ENCODE measurements at places on chromosomes 7 and 10. TPM values are rescaled to one million over a fixed set of nuclear protein-coding genes. Genes with fewer than 3 reads are reported as not detected.

DNA sequence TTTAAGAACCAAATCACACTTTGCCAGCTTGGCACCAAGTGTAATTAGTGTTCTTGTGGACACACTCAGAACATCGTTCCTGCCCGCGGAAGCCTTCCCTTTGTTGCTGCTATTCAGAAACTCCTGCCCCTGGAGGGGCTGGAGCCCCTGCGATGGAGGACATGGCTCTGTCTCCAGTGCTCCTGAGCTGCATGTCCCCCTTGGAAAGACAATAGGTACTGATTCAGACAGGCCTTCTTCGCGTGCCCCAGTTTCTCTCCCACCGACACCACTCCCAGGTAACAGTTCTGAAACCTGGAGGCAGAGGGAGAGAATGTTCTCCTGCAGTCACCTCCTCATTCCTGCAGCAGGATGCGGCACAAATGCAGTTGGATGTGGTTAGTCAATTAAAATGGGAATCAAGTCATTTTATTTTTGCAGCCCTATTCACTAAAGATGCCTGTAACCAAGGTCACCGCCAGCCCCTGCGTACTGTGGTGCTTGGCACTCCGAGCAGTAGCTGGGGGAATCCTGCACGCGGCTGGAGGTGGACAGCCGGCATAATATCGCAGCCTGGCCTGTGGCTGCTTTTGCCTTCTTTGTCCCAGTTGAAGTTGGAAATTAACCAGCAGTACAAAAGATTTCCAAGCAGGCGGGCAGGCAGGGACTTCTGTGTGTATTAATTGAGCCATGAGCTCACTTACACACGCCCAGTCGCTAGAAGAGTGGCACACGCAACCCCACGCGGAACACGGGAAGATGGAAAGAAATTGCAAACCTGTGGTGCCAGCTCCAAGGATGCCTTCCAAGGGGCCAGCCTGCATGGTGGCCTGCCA is 205.7 kb downstream of the EBF3 start:
- peak; percentile 53 for DNase-seq
- no peaks in the 10 kb centered on the region for H3K36me3 ChIP-seq
- no peak overlapping the region for H3K27ac ChIP-seq
- peaks cover 12% of the 10 kb centered on the region for H3K4me1 ChIP-seq

- no peak for DNase-seq
- H3K4me3 ChIP-seq, result no peak overlapping the region
- H3K36me3 ChIP-seq, result no peaks in the 10 kb centered on the region
- no peak overlapping the region for H3K27ac ChIP-seq
- H3K27me3 ChIP-seq, result peaks cover 62% of the 10 kb centered on the region
- H3K4me1 ChIP-seq, result peaks cover 61% of the 10 kb centered on the region
Measured at GRCh38 chr10:123150271-123150985, 2.5 kb downstream of the HMX2 start.

DNA sequence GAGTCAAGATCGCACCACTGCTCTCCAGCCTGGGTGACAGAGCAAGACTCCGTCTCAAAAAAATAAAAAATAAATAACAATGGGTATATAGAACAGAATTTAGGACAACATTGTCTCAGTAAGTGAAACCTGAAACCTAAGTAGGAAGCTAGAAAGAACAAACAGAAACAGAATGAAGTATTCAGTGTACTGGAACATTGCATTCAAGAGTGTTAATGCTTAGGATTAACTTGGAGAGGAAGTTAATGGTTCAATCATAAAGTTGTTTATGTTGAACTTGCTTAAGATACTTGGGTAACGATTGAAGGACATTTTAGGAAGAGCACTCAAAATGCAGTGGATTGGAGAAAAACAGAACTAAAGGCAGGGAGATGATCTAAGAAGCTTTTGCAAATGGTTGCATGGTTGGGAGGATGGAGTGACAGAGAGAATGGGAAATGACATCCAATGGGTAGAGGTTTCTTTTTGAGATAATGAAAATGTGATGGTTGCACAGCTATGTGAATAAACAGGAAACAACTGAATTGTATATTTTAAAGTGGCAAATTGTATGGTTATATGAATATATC is 233.7 kb downstream of the ADK start:
- no peaks in the 10 kb centered on the region for H3K36me3 ChIP-seq
- no peak overlapping the region for H3K4me3 ChIP-seq
- H3K27me3 ChIP-seq, result no peaks in the 10 kb centered on the region
- no peak for DNase-seq
- no peaks in the 10 kb centered on the region for H3K4me1 ChIP-seq
- H3K27ac ChIP-seq, result no peak overlapping the region

GRCh38 chr10:32680803-32681557 is 235.0 kb downstream of the CCDC7 start:
- DNase-seq, result no peak
- H3K27ac ChIP-seq, result no peak overlapping the region
- H3K27me3 ChIP-seq, result no peaks in the 10 kb centered on the region

- no peaks in the 10 kb centered on the region for H3K27me3 ChIP-seq
- H3K4me3 ChIP-seq, result no peak overlapping the region
- no peak for DNase-seq
- peaks cover 14% of the 10 kb centered on the region for H3K36me3 ChIP-seq
Measured at GRCh38 chr10:119933179-119933578, 40.6 kb downstream of the SEC23IP start.

GRCh38 chr7:106765727-106766355 is 99.2 kb upstream of the PIK3CG start:
- no peaks in the 10 kb centered on the region for H3K27me3 ChIP-seq
- no peak overlapping the region for H3K4me3 ChIP-seq
- H3K4me1 ChIP-seq, result no peaks in the 10 kb centered on the region
- no peak overlapping the region for H3K27ac ChIP-seq

DNA sequence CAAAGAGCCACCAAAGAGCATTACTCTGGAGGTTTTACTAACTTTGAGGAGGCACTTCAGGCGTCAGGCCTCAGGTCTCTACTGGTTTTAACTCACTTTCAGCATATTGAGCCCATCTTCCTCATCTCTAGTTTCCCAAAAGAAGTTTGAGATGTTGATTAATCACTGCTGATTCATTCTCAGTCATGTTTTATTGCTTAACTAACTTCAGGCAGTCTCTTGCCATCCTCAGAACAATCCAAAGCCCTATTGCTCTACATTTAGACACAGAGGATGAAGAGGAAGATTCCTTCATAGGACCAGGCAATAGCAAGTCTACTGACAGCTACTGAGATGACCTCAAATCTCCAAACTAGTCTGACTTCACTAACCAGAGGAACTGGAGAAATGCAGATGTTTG is 39.1 kb upstream of the BET1 start:
- H3K4me3 ChIP-seq, result no peak overlapping the region
- H3K27me3 ChIP-seq, result no peaks in the 10 kb centered on the region
- H3K36me3 ChIP-seq, result no peaks in the 10 kb centered on the region
- H3K27ac ChIP-seq, result no peak overlapping the region
- DNase-seq, result no peak
- H3K4me1 ChIP-seq, result no peaks in the 10 kb centered on the region

GRCh38 chr10:15069230-15069629 is 19.3 kb downstream of the ACBD7 start:
- H3K4me1 ChIP-seq, result no peaks in the 10 kb centered on the region
- no peak overlapping the region for H3K27ac ChIP-seq
- H3K4me3 ChIP-seq, result no peak overlapping the region
- H3K27me3 ChIP-seq, result no peaks in the 10 kb centered on the region
- no peak for DNase-seq

GRCh38 chr10:118445535-118445934 is 103.4 kb upstream of the FAM204A start:
- DNase-seq, result no peak
- no peak overlapping the region for H3K4me3 ChIP-seq
- H3K27ac ChIP-seq, result no peak overlapping the region
- H3K4me1 ChIP-seq, result no peaks in the 10 kb centered on the region
- H3K36me3 ChIP-seq, result no peaks in the 10 kb centered on the region

GRCh38 chr7:37714606-37715005 is 31.0 kb downstream of the GPR141 start:
- no peaks in the 10 kb centered on the region for H3K27me3 ChIP-seq
- H3K4me1 ChIP-seq, result no peaks in the 10 kb centered on the region
- no peak for DNase-seq
- H3K27ac ChIP-seq, result no peak overlapping the region

DNA sequence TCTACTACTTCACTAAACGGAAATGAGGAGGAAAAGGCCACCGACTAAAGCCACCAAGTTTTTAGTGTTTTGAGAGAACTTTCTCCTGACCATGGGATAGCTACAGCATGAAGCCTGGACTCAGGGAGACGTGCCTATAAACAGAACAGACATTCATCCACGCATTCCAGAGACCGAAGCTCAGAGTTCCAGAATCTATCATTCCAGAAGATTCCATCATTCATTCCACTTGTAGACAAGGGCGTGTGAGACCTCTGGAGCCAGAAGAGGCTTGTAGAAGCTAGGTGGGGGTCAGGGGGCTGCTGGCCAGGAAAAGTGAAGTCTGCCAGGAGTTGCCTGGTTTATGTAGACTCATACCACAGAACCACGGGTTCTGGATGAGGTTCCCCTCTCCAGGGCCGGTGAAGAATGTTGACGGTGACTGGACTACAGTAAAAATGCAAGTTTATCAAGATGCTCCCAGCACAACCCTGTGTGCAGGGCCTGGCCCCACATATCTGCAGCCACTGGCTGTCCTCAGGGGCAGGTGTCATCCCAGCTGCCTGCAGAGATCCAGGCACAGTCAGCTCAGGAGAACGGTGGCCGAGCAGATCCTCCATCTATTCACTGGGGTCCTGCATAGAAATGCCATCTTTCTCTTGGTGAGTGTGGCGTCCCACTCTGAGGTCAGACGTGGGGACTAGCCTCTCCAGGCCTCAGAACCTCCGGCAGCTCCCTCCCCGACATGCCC is 215.7 kb downstream of the USP6NL start:
- H3K36me3 ChIP-seq, result no peaks in the 10 kb centered on the region
- H3K4me1 ChIP-seq, result no peaks in the 10 kb centered on the region
- DNase-seq, result no peak
- no peak overlapping the region for H3K4me3 ChIP-seq
- H3K27ac ChIP-seq, result no peak overlapping the region
- no peaks in the 10 kb centered on the region for H3K27me3 ChIP-seq

- peaks cover 18% of the 10 kb centered on the region for H3K36me3 ChIP-seq
- H3K4me3 ChIP-seq, result no peak overlapping the region
Measured at GRCh38 chr7:6423942-6424701, 23.6 kb downstream of the DAGLB start.

DNA sequence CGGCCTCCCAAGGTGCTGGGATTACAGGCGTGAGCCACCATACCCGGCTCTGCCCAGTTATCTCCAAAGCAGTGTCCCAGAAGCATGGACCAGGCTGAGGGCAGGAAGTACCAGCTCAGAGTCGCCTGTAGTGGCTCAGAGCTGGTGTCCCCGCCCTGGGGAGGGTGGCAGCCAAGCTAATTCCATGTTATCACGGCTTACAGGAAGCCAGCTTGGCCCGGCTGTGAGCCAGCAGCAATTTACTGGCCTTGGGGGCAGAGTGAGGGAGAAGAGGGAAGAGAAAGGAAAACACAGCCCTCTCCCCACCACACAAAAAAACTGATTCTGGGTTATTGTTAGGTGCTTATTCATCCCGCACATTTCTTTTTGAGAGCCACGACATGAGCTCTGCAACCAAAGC is 88.1 kb downstream of the HIP1 start:
- H3K4me1 ChIP-seq, result no peaks in the 10 kb centered on the region
- no peaks in the 10 kb centered on the region for H3K27me3 ChIP-seq
- no peak overlapping the region for H3K27ac ChIP-seq

DNA sequence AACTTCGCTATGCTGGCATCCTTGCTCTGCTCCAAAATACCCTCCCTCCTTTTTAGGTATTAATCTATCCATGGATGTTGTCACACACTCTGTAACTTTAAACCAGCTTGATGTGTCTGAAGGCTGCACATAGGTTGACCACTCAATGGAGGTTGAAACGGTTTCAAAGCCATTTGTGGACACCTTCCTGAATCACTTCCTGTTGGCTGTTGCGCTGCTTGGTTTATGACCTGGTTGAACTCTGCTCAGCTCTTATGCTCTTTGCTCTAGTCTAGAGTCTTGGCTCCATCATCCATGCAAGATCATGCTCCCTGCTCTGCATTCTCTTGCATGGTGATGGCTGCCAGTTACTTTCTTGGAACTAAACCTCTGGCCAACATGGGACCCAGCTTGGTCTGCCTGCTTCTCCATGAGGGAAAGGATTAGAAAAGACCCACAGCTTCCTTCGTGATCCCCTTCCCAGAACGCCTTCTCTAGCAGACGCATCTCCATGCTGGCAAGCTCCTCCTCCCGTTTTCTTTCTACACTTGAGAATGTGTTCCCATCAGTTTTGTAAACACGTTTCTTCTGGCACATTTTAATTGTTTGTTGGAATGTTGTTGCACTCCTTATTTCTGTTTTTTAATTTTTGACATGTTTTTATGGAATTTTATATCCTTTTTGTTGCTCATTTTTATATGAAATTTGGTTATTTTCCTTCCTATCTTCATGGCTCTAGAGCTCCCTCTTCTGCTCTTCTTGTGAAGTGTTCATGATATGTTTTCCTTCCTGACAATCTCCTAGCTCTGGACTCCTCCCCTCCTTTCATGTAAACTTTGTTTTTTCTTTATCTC is 149.8 kb downstream of the XPNPEP1 start:
- no peak overlapping the region for H3K4me3 ChIP-seq
- H3K4me1 ChIP-seq, result no peaks in the 10 kb centered on the region
- no peak overlapping the region for H3K27ac ChIP-seq
- no peak for DNase-seq

DNA sequence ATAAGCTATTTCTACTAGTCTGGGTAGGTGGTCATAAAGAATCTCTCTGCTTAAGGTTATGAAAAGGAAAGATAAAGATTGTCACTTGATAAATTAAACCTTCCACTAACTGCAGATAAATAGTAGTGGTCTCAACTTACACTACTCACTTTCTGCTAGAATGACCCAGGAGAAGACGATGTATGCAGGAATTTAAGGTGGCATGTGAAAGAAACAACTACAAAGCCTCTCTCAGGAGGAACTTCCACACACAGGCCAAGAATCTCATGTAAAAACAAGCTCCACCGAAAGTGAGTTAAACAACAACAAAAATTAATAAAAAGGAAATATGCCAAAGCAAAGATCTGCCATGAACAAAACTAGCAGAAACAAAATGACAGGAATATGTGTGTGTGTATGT is 165.4 kb downstream of the CDC14C start:
- H3K4me1 ChIP-seq, result no peaks in the 10 kb centered on the region
- no peak for DNase-seq
- H3K27ac ChIP-seq, result no peak overlapping the region
- H3K36me3 ChIP-seq, result no peaks in the 10 kb centered on the region

DNA sequence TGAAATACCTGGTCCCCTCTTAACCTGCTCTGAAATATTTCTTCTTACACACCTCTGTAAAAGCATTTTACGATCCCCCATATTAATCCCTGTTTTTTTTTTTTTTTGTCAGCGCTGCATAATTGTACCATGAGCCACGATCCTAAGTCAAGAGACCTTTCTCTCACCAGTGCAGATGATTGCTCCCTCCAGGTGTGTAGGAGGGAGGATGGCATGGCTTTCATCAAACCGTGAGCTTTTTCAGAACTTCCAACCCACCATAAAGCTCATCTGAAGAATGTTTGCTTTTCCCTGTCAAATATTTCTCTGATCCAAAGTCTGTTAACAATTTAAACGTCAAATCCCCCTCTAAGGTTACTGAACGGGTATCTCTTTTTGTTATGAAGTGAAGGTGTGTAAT is 28.2 kb upstream of the SEPHS1 start:
- H3K36me3 ChIP-seq, result no peaks in the 10 kb centered on the region
- no peak overlapping the region for H3K4me3 ChIP-seq
- H3K27ac ChIP-seq, result no peak overlapping the region
- H3K4me1 ChIP-seq, result no peaks in the 10 kb centered on the region
- H3K27me3 ChIP-seq, result peaks cover 21% of the 10 kb centered on the region

TEX36 gene
- polyA plus RNA-seq, result not detected

PRR15 gene
- 104 TPM for polyA plus RNA-seq

AKR1C8 gene
- polyA plus RNA-seq, result not detected

AFAP1L2 gene
- 2.5 TPM for polyA plus RNA-seq

PKD1L1 gene
- not detected for polyA plus RNA-seq

HSPA12A gene
- polyA plus RNA-seq, result 3.0 TPM

FERD3L gene
- polyA plus RNA-seq, result not detected

ZNF398 gene
- 2.4 TPM for polyA plus RNA-seq

CCDC172 gene
- not detected for polyA plus RNA-seq

SLC18A3 gene
- polyA plus RNA-seq, result 0.98 TPM

PDZD7 gene
- polyA plus RNA-seq, result 0.70 TPM

Measured in sigmoid colon (tissue), 7 donors.